ENCODE measurements at places on chromosomes 11 and 22.

DNA sequence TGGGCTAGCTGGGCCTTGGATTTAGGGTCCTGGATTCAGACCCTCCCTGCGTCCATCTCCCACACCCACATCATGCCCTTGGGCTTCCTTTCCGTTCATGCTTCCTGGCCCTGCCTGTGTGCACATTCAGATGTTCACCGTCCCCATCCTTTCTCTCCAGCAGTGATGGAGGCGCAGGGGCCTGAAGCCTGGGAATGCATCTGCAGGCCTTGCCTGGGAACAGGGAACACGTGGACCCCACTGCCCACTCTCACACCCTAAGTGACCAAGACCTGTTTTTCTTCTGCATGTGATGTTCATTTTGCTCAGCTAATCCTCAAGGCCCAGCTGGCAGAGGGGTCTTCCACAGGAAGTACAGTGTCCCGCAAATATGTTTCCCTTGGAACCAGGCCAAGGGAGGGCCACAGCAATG is 91.6 kb upstream of the PARVA start:
- no peak for DNase-seq

DNA sequence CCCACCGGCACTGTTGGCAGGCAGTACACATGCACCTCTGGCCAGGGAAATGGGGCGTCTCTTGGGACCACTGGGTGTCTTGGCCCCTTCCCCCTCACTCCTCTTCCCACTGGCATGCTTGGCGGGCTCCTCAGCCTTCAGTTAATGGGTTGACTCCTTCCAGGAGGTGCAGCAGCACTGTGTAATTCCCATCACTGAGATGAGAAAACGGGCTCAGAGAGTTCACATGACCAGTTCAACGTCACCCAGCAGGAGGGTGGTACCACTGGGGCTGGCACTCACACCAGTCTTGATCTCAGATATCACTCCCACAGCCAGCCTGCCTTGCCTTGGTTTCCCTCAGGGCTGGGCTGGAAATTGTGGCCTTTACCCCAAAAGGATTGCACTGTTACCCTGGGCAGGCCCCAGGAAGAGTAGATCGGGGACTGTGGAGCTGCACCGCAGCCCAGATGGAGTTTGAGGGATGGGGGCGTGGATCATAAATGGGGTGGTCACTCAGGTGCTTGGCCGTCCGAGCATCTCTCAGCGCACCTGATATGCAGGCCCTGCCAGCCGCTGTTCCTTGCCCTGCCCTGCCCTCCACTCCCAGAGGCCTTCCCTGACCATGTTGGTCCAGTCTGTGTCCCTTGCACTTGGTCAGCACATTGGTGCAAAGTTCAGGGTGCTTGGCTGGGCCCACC is 16.9 kb downstream of the CAPN5 start:
- DNase-seq = no peak

GRCh38 chr22:26236991-26237390 is 67.7 kb downstream of the SEZ6L start:
- no peak for DNase-seq

DNA sequence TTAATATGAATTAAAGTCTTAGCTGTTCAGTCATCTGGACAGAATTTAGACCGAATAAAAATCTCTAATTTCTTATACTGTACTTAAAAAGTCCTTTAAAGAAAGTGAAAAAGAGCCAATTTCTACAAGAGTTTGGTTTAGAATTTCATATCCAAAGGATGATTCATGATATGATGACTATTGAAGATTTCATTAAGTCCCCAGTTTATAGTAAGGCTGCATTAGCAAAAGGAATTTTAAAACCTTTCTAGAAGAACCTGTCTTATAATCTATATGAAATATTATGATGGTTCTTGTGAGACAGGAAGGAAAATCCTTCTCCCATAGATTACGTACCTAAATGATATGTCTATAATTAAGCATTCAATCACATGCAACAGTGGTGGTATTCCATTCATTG is 34.8 kb downstream of the TSG101 start:
- no peak for DNase-seq

All from activated T-helper 2 cell treated with anti-CD3 and anti-CD28 coated beads, Interferon-gamma antibody, Interleukin-2, Interleukin-4, amounts not matched to agents 10 μg/mL and 5 μg/mL and 100 μg/mL, durations not matched to agents 14 hours and 24 hours and 36 hours (primary cell).